ENCODE measurements at places on chromosomes 7 and 10.
A peak's percentile ranks its signal among the peaks of the same experiment; 100 is the strongest.

DNA sequence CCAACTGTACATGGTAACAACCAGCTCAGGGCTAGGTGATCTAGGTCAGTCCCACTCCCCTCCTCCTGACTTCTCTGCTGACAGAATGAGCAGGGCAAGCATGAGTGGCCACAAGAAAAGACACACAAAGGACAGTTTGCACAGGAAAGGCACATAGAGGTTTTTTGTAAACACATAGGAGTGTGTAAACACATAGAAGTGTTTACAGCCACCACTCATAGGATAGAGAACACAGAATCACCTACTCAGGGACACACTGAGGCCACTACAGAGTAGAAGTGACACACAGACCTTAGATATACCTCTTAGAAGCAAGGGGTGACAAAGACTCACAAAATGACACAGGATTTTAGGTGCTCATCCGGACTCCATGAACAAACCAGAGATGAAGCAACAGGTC lies 19.0 kb downstream of the NUDCD3 start:
- DNase-seq, result no peak

DNA sequence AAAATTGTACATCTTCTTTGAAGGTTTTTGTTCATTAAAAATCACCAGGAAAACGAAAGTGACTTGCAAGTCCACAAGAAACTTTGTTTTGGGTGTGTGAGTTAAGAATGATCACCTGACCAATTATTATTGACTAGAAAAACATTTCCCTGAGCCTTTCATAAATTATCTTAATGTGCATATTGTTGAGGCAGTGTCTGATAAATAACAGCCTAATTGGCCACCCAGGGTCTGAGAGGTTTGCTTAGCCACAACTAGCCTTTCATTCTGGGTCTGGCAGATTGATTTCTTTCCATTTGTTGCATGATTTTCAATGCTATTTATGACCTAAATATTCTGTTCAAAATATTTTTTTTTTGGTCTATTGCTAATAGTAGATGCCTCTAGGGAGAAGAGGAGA lies 152.8 kb downstream of the AUTS2 start:
- no peak for DNase-seq

- peak; percentile 30 for DNase-seq
Observed at GRCh38 chr7:43758822-43759683, 573 bp downstream of the BLVRA start.

GRCh38 chr7:115827305-115828045 lies 203.1 kb downstream of the TFEC start:
- DNase-seq, result no peak

- DNase-seq, result no peak
Observed at GRCh38 chr10:28853195-28853594, 175.9 kb downstream of the BAMBI start.
